NCI-H2227 treated with DMSO at 0.1 percent for 48 hours (cell line): ENCODE measurements at places on chromosomes 2 and 18.

DNA sequence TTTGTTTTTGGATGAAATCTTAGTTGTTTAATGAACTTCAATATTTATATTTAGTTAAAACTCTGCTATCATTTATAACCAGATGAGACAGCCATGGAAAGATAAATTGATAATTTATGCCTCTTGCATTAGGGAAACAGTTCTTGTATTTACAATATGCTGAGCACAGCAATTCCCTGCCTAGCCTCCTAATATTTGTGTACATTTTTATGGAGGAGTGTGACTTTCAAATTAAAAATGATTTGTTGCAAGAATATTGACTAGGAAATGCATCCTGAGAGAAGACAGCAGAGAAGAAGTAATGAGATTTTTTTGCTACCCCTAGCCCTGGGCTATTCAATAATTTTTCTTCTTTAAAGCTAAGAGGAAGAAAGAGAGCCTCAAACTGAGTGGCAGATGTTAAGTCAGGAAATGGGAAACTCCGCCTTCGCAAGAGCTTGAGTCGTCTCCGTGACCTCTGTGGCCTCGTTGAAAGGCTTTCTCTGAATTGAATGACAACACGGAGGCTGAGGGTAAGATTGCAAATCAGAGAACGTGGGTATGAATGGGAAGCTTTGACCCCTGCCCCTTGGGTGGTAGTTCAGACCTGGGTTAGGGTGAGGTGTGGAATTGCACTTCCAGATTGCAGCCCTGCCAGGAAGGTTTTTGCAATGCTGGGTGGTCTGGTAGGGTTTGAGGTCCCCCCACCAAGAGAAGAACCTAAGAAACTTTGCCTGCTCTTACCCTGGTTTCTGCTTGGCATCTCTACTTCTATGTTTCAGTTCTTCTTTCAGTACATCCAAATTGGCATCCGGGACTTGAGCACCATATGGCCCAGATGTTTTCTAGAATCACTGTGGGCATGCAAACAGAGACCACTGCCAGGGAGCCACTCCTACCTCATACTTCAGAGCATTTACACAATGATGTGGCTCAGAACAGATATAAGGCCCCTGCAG is 210.3 kb upstream of the RBMS1 start:
- DNase-seq: peak; percentile 22

DNA sequence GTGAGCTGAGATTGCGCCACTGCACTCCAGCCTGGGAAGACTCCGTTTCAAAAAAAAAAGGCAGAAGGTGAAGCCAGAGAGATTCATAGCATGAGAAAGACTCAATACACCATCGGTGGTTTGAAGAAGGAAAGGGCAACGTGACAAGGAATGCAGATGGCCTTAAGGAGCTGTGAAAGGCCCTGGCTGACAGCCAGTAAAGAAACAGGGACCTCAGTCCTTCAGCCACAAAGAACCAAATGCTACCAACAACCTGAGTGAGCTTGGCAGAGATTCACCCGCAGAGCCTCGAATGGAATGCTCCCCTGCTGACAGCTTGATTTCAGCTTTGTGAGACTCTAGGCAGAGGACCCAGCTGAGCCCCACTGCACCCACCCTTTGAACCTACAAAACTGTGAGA is 154.9 kb upstream of the NDUFV2 start:
- no peak for DNase-seq

DNA sequence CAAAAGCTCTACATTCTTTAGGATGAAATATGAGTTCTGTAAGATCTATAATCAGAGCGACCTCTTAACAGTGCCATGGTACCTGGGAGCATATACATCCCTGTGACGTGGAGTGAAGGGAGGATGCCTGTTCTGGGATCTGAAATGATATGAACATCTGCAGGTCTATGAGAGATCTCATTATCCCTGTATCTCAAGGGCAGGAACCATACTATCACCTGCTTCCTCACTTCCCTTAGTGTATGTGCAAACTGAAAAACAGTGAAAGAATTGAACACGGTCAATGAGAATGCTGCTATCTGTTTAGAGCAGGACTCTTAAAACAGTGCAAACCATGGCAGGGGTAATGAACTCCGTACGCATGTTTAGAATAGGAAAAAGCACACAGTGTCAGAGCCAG is 364.0 kb downstream of the LPIN1 start:
- no peak for DNase-seq

DNA sequence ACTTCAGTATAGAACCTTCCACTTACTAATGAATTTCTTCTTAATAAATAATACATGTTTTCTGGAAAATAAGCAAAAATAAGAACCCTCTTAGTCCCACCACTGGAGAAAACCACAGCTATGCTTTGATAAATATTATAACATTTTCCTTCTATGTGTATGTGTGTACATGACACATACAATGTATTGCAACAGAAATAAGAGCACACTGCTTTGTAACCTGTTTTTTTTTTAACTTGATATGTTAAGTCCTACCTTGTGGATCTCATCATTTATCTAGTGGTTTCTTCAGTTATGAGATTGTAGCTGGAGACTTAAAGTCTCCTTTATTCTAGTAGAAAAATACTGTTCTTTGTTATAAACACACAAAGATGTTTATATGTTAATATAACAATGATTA is 17.2 kb downstream of the INPP1 start:
- DNase-seq: no peak

DNA sequence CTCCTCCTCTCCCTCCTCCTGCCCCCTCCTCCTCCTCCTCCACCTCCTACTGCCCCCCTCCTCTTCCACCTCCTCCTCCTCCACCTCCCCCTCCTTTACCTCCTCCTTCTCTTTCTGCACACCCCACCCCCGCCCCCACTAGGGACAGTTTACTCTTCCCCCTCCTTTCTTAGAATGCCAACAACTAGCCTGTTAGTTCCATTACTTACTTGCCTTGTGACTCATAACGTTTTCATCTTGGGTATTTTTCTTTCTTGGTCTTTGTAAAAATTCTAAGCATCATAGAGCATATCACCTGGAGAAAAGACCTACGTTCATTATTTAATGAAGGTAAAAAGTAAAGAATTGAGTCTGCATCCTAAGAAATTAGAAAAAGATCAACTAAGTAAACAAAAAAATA is 165.3 kb downstream of the NEDD4L start:
- DNase-seq: no peak

DNA sequence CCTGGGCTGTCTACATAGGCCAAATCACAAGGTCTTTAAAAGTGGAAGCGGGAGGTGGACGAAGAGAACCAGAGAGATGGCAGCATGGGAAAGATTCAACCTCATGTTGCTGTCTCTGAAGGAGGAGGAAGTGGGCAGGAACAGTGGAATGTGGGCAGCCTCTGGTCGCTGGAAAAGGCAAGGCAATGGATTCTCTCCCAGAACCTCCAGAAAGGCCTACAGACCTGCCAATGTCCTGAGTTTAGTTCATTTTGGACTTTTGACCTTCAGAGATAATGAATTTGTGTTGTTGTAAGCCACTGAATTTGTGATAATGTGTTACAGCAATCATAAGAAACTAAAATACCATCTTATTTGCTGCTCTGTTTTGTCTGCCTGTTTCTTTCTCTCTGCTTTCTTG is 122.5 kb downstream of the RNF152 start:
- DNase-seq: no peak

DNA sequence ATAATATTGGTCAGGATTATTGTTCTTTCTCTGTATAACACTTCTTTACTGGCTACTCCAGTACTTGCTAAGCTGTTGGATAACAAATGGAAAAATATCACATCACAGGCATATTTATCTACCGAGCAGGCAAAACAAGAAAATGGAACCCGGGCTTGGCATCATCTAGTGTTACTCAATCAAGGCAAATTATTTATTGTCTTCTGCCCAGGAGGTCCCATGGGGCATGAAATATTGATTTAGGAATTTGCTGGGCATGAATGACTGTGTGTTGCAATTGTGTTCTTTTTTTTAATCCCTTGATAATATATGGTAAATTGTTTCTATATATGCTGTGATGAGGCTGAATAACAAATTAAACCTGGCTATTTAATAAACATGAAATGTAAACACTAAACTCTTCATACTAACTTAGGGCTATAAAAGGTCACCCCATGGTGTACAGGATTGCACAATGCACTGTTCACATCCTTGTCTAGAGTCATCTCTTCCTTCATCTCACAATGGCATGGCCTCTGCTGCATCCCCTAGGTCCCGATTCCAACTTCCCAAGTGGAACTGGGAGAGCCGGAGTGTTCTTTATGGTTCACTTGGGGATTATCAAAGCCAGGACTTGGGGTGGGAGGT is 2.2 kb upstream of the PARD3B start:
- no peak for DNase-seq

DNA sequence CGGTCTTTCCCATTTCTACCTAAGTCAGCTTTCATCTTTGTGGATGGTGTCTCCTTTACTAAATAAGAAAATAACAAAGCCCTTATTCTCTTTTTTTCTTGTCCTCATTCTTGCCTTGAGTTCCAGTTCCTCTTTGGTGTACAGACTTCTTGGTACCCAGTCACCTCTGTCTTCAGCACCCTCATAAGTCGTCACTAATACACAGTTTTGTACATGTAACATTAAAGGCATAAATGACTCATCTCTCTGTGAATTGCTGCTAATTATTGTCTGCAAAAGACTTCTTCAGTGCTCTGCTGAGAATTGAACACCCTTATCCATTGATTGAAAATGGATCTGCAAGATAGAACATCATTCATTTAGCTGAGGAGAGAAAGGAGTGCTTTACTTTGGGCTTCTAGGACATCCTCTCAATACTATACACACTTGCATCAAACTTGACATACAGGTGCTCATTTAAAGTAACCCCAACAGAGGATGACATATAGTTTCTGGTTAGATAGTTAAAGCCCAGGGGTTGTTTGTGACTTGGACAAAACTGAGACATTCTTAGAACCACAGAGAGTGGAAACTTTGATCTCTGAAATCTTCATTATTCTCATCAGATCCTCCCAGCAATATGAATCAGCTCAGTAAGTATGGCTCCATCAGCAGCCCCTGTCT is 97.0 kb downstream of the XRCC5 start:
- no peak for DNase-seq

GRCh38 chr2:160934263-160934662 is 226.0 kb upstream of the TANK start:
- DNase-seq: no peak

GRCh38 chr18:42743373-42744138 is 371.9 kb downstream of the RIT2 start:
- no peak for DNase-seq

- DNase-seq: no peak
Observed at GRCh38 chr18:57640749-57641148, 19.1 kb upstream of the NARS1 start.

DNA sequence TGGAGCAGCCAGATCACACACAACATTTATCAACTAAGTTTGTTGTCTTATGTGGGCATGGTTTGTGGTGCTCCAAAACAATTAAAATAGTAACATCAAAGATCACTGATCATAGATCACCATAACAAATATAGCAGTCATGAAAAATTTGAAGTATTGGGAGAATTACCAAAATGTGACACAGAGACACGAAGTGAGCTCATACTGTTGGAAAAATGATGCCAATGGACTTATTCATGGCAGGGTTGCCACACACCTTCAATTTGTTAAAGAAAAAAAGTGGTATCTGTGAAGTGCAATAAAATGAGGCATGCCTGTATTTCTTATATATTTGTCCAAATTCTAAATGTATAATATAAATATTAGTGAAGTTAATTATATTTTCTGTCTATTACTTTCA is 42.9 kb upstream of the CABYR start:
- DNase-seq: no peak

DNA sequence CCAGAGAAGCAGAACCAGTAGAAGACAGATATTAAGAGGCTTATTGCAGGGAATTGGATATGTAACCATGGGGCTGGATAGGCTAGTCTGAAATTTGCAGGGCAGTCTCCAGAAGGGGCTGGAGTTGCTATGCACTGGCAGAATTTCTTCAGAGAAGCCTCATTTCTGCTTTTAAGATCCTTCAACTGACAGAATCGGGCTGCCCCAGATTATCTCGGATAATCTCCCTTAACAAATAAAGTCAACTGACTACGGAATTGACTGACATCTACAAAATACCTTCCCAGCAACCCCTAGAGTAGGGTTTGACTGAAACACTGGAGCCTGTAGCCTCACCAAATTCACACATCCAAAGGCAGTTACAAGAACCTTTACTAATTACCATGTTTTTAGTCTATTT is 136.4 kb downstream of the SOCS6 start:
- DNase-seq: no peak

GRCh38 chr2:236852977-236853374 is 232.7 kb upstream of the COPS8 start:
- DNase-seq: no peak

- DNase-seq: no peak
Observed at GRCh38 chr2:197708331-197708730, 3.2 kb downstream of the MARS2 start.

- no peak for DNase-seq
Observed at GRCh38 chr18:58766946-58767345, 95.7 kb downstream of the MALT1 start.

GRCh38 chr2:181517685-181518301 is 60.6 kb downstream of the ITGA4 start:
- no peak for DNase-seq

GRCh38 chr2:75790121-75790813 is 79.6 kb upstream of the GCFC2 start:
- no peak for DNase-seq

DNA sequence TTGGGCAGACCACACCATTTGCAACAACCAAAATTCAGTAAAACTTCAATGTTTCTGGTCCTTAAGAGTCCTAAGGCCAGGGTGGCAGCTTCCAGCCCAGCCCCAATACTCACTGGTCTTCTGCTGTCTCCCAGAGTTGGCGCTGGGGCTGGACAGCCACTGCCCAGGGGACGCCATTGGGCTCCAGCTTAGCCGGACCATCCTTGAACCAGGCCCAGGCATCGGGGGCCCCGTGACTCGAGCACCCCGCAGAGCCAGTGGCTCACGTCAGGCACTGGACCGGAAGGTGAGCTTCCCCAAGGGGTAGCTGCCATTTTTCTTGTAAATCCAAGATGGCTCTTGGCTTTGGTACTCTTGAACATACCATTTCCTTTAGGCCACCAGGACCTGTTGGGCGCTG is 21.8 kb downstream of the SNED1 start:
- no peak for DNase-seq

DNA sequence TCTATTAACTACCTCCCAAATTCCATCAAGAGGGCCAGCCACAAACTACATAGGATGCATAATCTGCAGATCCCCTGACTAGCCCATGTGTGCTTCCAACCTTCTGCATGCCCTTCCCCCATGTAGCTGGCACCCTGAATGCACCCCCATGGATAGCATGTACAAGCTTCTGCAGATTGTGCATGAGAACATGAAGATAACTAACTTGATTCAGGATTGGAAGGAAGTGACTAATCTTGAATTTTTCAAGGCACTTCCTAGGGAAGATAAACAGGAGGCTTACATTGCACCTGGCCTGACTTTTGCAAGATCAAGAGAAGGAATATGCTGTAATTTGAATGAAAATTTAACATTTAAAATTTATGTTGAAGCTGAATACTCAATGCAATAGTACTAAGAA is 66.7 kb downstream of the CDC42EP3 start:
- DNase-seq: no peak
